Forelimb muscle (tissue), 1 donor: ENCODE measurements at places on chromosomes 6 and 20.

DNA sequence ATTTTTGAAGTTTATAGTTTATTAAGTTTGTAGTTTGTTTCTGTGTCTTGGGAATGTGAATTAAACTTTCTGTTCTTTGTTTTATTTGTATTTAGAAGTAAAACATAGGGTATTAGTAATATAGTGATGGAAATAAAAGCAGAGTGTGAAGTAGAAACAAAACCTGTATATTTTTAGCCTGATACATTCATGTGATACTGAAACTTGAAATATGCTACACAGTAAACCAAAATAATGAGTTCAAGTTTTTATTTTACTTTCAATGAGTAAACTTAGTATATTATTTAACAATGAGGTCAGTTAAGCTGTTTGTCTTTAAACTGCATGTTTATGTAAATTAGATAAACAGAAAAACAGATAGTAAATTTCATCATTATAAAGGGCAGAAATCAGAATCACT lies 1592.6 kb downstream of the GRIK2 start:
- no peak for DNase-seq

GRCh38 chr6:141290941-141291721 lies 841.6 kb upstream of the GJE1 start:
- DNase-seq = no peak

GRCh38 chr6:1917626-1918371 lies 308.1 kb downstream of the FOXC1 start:
- DNase-seq = no peak

GRCh38 chr6:152552616-152553209 lies 84.4 kb downstream of the SYNE1 start:
- DNase-seq = peak; percentile 35

GRCh38 chr6:165820934-165821333 lies 157.9 kb upstream of the PDE10A start:
- DNase-seq = no peak

GRCh38 chr6:159761129-159761872 lies 544 bp upstream of the ACAT2 start:
- DNase-seq = no peak

DNA sequence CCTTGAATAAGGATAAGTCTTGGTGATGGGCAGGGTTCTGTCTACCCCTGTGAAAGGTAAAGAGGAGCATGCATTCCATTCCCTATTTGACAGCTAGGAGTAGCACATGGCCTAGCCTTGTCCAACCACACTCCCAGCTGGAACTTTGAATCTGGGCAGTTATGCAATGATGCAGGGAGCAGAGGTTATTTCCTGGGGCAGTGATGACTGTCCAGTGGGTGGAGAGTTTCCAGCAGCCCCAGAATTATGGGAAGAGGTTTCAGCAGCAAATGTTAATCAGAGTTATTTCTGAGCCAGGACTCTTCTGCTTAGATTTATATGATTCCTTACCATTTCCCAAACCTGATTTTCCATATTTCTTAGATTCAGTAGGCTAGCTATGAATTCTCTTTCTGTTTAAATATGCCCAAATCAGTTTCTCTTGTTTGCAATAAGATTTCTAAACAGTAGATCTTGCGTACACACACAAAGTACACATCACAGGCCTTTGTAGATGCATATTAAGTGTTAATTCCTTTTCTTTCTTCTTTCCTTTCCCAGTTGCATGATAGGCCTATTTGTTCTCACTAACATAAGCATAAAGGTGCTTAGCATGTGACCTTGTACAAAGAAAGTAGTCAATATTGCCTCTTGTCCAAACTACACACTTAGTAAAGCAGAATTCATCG lies 17.3 kb upstream of the TXLNB start:
- no peak for DNase-seq

DNA sequence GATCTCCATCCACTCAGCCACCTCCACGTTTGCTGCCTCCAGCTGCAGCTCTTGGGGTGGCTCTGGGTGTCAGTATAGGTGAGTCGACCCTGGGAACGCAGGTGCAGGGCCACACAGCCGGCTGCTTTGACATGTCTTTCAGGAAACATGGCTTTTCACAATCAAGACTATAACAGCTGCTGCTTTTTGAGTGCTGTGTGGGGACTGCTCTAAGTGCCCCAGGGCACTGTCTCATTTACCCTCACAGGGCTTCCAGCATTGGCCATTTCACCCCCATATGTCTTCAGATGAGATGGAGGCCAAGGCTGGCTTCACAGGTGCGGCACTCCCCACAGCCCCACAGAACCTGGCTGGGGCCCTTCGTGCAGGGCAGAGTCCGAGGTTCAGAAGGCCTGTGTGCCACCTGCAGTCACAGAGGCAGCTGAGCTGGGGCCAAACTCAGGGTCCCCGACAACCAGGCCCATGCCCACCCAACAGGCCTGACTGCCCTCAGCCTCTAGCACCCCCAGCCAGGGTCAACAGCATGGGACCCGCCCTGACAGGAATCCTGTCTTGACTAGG lies 14.9 kb upstream of the CST7 start:
- no peak for DNase-seq

GRCh38 chr6:133040803-133041419 lies 200.2 kb upstream of the EYA4 start:
- DNase-seq = no peak

- no peak for DNase-seq
Measured at GRCh38 chr6:491233-491632, 99.7 kb downstream of the IRF4 start.

- peak; percentile 57 for DNase-seq
Measured at GRCh38 chr20:10504994-10505730, 70.1 kb downstream of the SLX4IP start.

GRCh38 chr6:136303516-136303915 lies 13.9 kb upstream of the BCLAF1 start:
- no peak for DNase-seq

DNA sequence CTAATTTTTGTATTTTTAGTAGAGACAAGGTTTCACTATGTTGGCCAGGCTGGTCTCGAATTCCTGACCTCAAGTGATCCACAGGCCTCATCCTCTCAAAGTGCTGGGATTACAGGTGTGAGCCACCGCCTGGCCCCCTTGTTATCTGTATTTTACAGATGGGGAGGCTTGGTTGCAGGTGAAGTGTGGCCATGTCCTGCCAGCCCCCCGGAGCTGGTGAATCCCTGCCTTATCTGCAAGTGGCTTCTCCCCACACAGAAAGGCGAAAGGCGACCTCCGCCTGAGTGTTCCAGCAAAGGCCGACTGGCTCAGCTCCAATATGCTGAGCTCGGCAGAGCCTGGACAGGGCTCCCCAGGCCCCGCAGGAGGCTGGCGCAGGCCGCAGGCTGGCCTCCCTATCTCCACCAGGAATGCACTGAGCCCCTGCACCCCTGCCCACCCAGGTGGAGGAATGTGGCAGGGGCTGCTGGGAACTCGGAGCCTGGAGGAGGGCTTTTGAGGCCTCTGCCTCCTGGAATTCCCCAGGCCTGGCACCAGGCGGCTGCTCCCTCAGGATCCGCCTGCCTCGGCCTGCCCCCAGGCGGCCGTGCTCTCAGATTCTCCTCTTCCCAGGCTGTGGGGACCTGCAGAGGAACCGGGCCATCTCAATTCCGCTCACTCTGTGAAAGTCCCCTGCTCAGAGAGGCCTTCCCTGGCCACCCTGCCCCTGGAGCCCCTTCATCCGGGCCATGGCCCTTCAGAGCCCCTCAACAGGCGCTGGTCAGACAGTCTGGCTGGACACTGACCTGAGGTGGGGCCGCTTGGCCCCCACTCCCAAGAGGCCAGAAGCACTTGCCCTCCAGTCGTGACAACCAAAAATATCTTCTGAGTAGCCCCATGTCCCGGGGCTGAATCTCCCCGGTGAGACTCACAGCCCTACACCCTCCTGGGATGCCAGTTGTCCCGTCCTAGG lies 9.3 kb upstream of the LAMA5 start:
- no peak for DNase-seq

GRCh38 chr6:117307655-117308054 lies 42.3 kb downstream of the VGLL2 start:
- DNase-seq = no peak

DNA sequence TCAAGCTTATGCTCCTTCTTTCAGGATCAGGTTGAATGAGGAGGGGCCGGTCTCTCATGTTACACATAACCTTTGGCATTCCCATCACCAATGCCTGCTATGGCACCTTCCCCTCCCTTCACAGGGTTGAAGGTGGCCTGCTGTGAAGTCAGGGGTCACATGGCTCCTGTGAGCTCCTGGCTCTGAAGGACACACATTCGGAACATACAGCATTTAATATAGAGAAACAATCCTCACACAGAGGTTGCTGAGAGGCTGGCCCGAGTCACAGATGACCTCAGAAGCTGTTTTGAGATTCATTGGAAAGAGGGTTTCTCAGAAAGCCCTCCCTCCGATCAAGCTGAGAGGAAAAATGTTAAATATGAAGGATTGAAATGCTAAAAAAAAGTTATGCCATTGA lies 82.1 kb downstream of the PSMG4 start:
- no peak for DNase-seq

DNA sequence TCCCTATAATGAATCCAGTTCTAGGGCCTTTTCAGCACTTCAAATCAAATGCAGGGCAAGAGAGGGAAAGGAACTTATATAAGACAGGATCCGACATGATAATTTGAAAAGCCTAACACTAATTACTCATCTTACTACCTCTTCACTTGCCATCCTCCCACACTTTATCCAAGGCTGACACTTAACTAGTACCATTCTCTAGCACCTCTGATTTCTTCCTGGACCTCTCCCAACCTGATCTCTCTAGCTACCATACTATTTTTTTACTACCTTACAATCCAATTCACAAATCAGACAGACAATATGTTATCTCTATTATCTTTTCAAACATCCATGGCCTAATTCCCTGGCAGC lies 50.4 kb downstream of the BTBD9 start:
- DNase-seq = no peak

DNA sequence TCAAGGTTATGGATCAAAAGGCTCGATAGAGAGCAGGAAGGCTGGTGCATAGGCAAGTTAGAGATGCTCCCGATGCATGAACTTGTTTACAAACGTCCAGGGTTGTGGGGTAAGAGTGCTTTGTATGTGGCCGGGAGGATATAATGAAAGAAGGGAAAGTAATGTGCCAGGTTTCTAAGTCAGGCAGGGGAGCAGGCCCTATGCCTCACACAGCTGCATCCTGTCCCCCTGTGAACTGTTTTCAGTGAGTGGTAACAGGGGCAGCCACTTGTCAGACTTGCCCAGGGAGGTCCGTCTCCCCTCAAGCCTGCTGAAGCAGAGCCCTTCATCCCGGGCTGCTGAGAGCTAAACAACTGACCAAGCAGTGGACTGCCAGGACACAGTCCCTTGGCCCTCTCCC lies 19.4 kb downstream of the KCNK5 start:
- DNase-seq = no peak

DNA sequence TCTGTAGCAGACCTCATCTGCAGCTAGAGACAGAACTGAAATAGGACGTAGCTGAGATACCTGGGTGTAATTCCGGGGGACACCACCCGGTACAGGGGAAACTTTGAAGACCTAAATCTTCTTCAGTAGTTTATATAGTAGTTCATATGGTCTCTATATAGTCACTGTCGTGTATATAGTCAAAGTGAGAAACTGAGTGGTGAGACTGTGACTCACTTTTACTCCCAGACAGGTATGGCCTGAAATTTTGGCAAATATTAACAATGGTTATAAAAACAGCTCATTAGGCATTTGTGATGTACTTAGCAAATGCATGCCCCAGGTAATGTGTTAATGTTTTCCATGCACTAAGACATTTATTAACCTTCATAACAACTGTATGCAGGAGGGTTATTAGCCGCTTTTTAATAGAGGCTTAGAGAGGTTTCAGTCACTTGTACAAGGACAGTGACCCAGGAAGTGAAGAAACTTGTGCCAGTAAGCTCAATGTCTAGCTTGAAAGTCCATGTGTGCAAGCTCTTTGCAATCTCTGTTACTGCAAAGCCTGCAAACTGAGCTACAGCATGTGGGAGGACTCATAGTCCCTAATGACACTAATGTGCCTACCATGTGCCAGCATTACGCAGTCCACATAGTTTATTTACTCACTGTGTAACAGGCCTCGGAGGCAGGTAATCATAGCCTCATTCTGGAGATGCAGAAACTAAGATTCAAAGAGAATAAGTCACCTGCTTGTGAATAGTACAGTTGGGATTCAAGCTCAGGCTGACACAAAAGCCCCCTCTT lies 165.4 kb upstream of the CHD6 start:
- DNase-seq = no peak
